ENCODE measurements at places on chromosomes 11 and 22. TPM values are rescaled to one million over a fixed set of nuclear protein-coding genes. Genes with fewer than 3 reads are reported as not detected.

DNA sequence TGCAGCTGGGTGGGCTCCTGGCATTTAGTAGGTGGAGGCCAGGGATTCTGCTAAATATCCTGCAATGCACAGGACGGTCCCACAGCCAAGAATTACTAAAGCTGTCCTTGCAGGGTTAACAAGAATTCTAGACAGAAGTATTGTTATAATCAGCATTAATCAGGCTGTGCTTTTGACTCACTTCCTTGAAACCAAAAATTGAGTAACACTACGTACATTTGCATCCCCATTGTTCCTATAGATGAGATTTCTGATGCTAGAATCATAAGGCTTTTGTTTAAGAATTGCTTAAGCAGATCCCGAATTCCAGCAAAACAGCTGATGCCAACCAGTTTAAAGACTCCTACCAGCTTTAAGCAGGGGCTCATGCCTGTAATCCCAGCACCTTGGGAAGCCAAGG lies 11.4 kb downstream of the SLC6A5 start:
- no peak for DNase-seq

DNA sequence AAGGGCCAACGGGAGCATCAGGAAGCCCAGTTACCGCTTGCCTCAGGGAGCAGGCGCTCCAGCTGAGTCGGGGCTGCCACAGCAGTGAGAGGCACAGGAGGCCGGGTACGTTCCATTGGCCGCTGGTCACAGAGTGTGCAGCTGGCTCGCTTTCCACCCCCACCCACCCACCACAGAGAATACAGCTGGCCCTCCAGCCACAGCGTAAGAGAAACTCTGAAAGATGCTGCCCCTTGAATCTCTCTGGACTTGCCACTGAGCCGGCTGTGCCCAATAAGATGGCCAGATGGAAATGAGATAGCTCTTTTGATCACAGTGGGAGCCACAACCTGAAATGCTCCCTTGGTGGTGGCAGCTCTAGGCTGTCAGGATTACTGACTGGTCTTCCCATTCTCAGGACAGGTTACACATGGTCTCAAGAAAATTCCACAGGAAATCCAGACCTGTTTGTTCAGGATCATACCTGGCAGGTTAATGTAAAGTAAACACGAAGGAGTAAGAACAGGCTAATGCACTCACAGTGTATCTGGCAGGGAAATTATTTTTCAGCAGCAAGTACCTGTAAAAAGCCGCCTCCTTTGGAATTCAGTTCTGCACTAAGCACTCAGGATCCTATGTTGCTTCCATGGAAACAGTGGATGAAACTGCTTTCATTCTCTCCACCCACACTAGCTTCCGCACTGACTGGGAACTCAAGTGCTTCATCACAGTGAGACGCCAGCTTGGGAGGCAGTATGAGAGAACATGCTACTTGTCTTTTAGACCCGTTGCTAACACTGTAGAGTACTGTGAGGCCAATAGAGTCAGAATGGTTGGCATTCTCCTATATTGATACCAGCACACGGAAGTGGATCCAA lies 16.5 kb downstream of the SIAE start:
- DNase-seq, result no peak

DNA sequence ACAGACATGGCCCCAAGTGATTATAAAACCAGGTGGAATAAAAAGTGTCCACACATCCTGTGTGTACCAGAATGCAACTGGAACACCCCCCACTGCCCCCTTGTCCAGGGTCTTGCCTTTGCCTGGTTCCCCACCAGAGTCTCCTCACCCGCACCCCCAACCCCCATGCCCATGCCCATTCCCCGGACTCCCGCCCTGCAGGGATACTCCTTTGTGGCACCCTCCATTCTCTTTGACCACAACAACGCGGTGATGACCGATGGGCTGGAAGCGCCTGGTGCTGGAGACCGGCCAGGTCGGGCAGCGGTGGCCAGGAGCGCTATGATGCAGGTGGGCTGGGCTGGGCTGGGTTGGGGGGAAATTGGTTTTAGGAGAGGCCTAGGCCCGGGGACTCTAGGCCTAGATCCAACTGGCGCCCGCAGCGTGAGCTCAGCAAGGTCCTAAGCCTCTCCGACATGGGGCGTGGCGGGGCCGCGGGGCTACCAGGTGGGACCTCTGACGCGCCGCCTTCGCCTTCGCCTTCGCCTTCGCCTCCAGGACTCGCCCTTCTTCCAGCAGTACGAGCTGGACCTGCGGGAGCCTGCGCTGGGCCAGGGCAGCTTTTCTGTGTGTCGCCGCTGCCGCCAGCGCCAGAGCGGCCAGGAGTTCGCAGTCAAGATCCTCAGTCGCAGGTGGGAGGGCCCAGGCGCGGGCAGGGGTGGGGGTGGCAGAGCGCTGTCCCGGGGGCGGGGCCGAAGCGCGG lies 9.1 kb downstream of the RPS6KA4 start:
- no peak for DNase-seq

Gene OR51E1
- 0.86 TPM for total RNA-seq

Gene SLC15A3
- total RNA-seq, result 32.3 TPM

Gene PDE2A
- total RNA-seq, result 49.6 TPM
